Stomach (tissue), 19 donors: ENCODE measurements at places on chromosomes 1 and 21. TPM values are rescaled to one million over a fixed set of nuclear protein-coding genes. Genes with fewer than 3 reads are reported as not detected.

DNA sequence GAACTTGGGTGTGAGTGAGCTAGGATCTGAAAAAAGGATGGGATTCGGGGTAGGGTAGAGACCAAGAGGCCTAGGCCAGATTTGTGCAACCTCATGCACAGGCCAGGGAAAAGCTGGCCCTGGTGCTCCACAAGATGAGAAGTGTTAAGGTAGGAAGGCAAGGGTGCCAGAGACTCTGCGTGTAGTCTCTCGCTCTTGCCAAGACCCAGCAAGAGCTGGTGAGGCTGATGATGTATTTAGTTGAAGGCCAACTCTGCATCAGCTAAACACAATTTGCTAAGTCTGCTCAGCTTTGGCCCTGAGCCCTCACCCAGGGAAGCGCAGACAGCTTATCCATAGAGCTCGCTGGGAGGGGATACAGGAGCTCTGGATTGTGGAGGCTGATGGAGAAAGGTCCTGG, 26.6 kb upstream of the SOX13 start:
- no peak for DNase-seq

GRCh38 chr1:19360843-19361610, 48.9 kb downstream of the SLC66A1 start:
- DNase-seq: no peak

GRCh38 chr21:44626673-44627143, at the start of gene KRTAP10-9:
KRTAP10-9 (plus strand) TSS chr21:44627093; CDS start chr21:44627172, 79 bp downstream.
- DNase-seq: no peak

DNA sequence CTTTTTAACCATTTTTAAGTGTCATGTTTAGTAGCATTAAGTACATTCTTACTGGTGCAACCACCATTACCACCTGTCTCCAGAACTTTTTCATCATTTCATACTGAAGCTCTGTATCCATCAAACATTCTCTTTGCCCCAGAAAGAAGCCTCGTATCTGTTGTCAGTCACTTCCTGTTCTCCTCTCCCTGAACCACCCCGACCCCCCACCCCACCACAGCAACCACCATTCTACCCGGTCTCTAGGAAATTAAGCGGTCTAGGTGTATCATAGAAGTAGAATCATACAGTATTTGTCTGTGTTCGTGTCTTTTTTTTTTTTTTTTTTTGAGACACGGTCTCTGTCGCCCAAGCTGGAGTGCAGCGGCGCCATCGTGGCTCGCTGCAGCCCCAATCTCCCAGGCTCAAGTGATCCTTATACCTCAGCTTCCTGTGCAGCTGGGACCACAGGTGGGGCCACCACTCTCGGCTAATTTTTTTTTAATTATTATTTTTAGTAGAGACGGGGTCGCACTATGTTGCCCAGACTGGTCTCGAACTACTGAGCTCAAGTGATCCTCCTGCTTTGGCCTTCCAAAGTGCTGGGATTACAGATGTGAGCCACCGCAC, 23.7 kb upstream of the EPHA8 start:
- no peak for DNase-seq

DNA sequence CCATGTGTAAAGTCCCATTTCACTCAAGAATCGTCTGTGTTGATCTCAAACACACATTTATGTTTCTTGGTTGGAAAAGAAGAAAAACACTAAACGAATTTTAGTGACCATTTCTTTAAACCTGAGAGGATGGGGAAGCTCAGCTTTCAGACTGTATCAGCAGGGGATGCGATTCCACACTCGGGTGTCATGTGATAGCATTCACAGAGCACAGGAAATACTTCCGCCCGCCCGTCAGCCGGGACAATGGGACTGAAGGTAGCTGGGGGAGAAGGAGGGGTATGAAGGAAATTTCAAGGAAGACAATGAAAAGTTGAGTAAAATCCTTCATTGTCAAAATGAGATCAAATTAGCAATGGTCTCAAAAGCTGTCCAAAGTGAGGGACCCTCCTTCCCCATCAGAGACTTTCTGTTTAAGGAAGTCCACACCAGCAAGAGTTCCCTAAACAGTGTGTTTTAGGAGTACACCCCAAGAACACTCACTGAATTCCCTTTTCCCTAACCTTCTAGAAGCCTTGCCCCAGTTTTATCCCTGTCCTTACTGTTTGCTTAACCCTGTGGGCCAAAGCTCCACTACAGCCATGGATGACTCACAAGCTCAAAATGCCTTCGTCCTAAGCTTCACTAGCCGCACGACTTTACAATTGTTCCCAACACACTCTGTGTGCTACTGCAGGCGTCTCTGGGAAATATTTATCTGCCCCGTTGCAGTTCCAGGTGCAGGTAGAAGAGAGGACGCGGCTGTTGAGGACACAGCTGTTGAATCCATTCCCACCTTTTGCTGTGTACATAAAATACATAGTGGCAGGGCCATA, 51.4 kb upstream of the SIM2 start:
- DNase-seq: peak; percentile 62

DNA sequence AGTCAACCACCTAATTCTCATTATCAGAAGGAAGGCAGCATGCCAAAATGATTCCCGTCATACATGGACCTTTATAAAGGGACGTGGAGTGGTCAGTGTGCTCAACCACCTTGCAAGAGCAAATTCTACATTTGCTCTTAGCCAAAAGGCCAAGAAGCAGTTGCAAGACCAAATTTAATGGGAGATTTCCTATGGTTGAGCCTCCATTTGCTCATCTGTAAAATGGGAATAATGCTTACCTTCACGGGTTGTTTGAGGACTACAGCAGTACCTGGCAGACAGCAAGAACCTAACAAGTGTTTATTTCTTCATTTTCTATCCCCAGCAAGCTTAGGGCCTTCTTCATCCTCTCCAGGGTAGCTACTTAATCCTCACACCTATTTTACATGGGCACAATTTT, 17.4 kb upstream of the PADI4 start:
- DNase-seq: no peak

DNA sequence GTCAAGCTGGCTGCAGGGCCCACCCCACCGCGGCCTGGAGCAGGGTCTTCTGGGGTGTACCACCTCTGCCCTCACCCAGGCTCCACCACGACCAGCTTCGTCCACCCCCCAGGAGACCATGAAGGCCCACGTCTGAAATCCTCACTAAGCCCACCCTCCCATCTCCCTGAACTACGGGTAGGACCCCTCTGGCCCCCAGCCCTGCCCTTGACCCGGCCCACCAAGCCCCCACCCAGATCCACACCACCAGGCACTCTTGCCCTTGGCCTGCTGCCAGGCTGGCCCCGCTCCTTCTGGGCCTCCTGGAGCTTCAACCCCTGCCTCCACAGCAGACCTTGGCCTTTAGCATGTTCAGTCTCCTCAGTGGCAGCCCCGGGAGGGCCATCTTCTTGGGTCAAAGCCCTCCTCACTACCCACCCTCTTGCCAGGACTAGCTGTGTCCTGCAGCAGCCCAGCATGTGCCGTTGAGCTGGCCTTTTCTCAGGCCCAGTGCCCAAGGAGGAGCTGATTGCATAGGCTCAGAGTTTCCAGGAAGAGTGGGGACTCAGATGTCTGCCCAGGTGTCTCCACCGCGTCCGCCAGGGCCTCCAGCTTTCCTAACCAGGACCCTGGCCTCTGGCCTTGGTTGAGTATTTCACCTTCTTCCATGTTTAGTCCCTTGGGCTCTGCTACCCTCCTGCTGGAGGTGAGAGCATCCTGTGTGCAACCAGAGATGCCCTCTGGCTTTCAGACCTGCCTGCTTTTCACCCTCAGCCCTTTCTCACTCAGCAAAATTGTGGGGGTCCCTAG, 17.7 kb upstream of the SAMD11 start:
- peak; percentile 27 for DNase-seq

- DNase-seq: no peak
Observed at GRCh38 chr21:33058957-33059356, 11.0 kb upstream of the OLIG1 start.

DNA sequence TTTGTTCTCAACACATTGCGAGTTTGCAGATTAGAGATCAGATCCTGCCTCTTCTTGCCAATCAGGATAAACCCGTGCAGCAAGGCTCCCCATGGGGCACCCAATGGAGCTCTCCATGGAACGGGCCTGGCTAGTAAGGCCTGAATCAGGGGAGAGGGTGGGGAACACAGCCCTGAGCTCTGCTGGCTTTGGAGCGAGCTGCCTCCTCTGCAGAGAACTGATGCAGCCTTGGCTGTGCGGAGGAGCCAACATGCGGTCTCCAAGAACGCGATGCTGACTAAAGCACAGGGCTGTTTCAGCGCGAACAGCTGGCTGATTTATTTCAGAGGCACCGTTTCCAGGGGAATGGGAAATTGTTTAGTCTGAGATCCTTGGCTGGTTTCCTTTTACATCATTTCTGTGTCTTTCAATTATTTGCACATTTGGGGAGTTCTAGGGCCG, 139.7 kb downstream of the TSEN15 start:
- DNase-seq: peak; percentile 92

- no peak for DNase-seq
Observed at GRCh38 chr21:34897828-34898227, 151.3 kb downstream of the RUNX1 start.

- no peak for DNase-seq
Observed at GRCh38 chr1:115118086-115118485, 28.8 kb upstream of the TSPAN2 start.

GRCh38 chr1:94887603-94888171, 39.2 kb downstream of the CNN3 start:
- DNase-seq: no peak

DNA sequence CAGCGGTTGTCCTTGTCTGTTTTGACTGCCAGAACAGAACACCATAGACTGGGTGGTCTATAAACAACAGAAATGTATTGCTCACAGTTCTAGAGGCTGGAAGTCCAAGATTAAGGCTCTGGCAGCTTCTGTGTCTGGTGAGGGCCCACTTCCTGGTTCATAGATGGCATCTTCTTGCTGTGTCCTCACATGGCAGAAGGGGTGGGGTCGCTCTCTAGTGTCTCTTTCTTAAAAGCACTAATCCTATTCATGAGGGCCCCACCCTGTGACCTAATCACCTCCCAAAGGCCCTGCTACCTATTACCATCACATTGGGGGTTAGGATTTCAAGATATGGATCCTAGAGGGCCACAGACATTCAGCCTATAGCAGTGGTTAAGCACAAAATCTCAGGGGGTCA, 304.4 kb downstream of the NFIA start:
- DNase-seq: no peak

DNA sequence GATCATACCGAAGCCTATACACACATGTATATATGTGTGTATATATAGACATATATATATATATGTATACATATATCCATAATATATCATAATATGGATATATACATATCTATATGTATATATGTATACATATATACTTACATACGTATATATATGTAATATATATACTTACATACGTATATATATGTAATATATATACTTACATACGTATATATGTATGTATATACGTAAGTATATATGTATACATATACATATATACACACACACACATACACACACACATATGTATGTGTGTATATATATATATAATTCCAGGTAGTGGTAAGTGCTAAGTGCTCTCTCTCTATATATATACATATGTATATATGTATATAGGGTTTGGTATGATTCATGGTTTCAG, 9.7 kb upstream of the TMEM35B start:
- no peak for DNase-seq

GRCh38 chr1:152398812-152399698, 15.0 kb downstream of the CRNN start:
- DNase-seq: peak; percentile 51

SYTL1 gene
- 20.4 TPM for total RNA-seq

EPHA2 gene
- total RNA-seq: 6.7 TPM

CCDC24 gene
- 27.2 TPM for total RNA-seq

ATP6V1G3 gene
- total RNA-seq: not detected

PKNOX1 gene
- total RNA-seq: 88.7 TPM

PPFIA4 gene
- 0.29 TPM for total RNA-seq
